ENCODE measurements at places on chromosomes 1 and 21. TPM values are rescaled to one million over a fixed set of nuclear protein-coding genes. Genes with fewer than 3 reads are reported as not detected.

Gene C1orf115
- 0.78 TPM for total RNA-seq

Gene RABGAP1L
- 29.9 TPM for total RNA-seq

Gene ZBTB40
- 12.7 TPM for total RNA-seq

GRCh38 chr1:17563494-17564281 lies 24.2 kb downstream of the ARHGEF10L start:
- DNase-seq, result no peak
- H3K36me3 ChIP-seq, result no peaks in the 10 kb centered on the region
- H3K4me3 ChIP-seq, result no peak overlapping the region
- H3K27ac ChIP-seq, result no peak overlapping the region
- no peaks in the 10 kb centered on the region for H3K4me1 ChIP-seq

DNA sequence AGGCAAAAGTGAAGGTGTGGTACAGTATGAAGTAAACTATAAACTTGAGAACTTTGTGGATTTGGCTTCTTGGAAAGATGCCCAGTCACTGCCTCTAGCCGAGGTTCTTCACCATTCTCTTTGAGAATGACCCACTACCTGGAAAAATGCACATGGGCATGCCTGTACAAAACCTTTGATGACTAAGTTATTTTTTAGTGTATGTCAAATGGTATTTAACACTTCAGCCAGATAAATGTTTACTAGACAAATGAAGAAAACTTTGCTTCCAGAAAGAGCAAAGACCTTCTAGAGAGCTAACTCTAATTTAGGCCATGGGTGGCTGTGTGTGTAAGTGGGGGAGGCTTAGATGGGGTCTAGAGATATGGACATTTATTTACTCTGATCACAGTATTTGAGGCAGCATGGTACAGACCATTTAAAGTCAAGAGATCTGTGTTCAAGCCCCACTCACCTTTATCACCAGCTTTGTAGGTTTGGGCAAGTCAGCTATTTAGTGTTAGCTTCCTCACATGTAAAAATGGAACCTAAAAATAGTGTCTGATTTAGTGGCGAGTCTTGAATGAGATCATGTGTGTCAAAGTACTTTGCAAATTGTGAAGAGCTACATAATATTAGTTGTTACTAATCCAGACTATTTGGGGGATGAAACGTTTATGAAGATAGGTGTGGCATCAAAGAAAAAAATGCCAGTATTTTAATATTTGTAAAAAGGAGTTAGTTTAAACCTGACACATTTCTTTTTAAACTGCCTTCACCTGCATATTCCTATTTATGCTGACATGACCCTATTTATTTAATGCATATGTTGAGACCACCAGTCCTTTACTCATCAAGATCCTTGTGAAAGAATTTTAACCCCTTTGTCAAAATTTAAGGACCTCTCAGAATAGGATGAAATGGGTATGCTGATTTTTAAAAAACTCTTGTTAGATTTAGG lies 20.2 kb downstream of the NFYC start:
- no peaks in the 10 kb centered on the region for H3K27me3 ChIP-seq
- peak overlapping the region; percentile 51 for H3K27ac ChIP-seq
- H3K4me1 ChIP-seq, result peaks cover 66% of the 10 kb centered on the region
- peaks cover 23% of the 10 kb centered on the region for H3K36me3 ChIP-seq

DNA sequence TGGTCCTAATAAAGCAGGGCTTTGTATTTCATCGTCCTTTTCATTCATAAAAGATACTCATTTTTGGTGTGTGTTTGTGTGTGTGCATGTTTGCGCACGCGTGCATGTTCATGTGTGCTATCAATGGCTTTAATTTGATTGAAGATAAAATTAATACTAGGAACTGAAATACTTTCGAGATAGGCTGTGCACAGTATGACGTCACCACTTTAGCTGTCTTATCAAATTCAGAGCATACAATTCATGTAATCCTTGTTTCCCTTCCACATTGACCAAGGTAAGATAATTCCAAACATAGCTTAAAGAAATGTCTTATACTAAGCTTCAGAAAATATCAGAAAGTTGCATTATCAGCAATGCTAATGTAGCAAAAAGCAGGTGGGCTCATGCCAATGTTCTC lies 113.6 kb upstream of the CYYR1 start:
- no peaks in the 10 kb centered on the region for H3K36me3 ChIP-seq
- DNase-seq, result no peak
- no peak overlapping the region for H3K27ac ChIP-seq
- peaks cover 6% of the 10 kb centered on the region for H3K4me1 ChIP-seq
- peaks cover 5% of the 10 kb centered on the region for H3K27me3 ChIP-seq

DNA sequence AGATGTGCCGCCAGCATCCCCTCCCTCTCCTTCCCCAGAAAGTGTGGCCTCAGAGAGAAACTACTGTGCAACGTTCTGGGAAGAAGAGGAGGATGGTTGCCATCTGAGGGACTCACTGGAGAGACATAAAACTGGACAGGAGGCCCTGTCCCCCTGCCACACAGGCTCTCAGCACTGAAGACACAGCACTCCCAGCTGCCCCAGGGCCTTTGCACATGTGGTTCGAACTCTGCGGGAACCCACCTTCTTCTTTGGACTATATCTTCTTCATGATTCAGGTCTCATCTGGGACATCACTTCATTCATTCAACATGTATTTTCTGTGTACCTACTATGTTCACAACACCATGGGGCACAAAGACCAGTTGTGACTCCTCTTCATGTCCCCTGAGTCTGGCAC lies 17.4 kb downstream of the IGSF21 start:
- H3K4me3 ChIP-seq, result no peak overlapping the region
- peaks cover 14% of the 10 kb centered on the region for H3K27me3 ChIP-seq
- H3K27ac ChIP-seq, result no peak overlapping the region
- no peak for DNase-seq
- no peaks in the 10 kb centered on the region for H3K36me3 ChIP-seq
- H3K4me1 ChIP-seq, result no peaks in the 10 kb centered on the region

DNA sequence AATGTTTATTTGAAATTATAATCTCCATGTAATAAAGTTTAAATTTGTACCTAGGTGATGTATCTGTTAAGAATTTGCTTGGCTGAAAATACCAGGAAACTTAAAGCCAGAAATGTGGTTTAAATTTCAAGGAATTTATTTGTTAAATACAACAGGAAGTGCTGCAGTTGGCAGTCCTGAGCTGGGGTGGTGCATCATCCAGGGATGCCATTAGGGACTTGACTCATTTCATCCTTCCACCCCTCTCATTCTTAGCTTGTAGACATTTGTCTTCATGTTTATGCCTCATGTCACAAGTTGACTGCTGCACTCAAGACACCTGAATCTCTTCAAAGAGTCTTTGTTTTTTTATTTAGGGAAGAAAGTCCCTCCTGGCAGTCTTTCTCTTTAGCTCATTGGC lies 175.9 kb downstream of the LHX8 start:
- no peak overlapping the region for H3K4me3 ChIP-seq
- no peak for DNase-seq
- H3K27ac ChIP-seq, result no peak overlapping the region
- H3K27me3 ChIP-seq, result peaks cover 2% of the 10 kb centered on the region
- no peaks in the 10 kb centered on the region for H3K4me1 ChIP-seq
- H3K36me3 ChIP-seq, result no peaks in the 10 kb centered on the region

- peaks cover 20% of the 10 kb centered on the region for H3K4me1 ChIP-seq
- H3K27me3 ChIP-seq, result no peaks in the 10 kb centered on the region
- no peaks in the 10 kb centered on the region for H3K36me3 ChIP-seq
Observed at GRCh38 chr1:178723546-178723945, 1.5 kb upstream of the RALGPS2 start.

DNA sequence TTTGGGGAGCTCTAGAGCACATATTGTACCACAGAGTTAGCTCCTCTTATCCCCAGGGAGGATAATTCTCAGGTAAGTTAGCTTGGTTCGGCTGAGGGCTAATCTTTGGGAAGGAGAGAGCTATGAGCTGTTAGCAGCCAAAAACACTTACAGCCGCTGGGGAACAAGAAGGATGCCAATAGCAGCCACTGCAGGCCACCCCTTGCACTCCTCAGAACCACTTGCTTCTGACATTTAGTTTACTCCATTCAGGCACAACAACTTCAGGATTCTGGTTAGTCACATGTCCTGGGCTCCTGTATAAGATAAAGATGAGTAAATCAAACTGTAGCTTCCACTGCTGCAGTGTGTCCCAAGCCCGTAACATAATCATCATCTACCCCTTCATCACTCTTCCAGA lies 212.6 kb upstream of the ADGRL2 start:
- H3K27ac ChIP-seq, result no peak overlapping the region
- H3K36me3 ChIP-seq, result no peaks in the 10 kb centered on the region
- H3K4me3 ChIP-seq, result no peak overlapping the region
- H3K27me3 ChIP-seq, result peaks cover 2% of the 10 kb centered on the region
- DNase-seq, result no peak

DNA sequence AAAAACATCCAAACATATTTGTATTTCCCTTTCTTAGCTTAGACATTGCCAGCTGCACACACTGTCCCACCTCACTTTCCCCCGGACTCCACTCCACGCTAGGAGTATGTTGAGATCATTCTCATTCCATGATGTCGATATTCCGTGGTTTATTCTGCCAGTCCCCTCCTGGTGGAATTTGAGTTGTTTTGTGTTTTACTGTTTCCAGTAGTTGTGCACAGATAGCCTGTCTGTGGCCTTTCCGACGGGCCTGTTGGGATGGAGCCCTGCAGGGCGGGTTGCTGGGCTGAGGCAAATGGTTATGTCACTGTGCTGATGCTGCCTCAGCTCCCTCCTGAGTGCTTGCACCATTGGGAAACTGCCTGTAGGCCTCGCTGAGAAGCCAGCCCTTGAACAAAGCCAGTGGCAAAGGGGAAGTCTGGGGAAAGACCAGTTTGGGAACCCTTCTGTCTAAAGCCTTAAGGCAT lies 12.8 kb downstream of the TRAPPC10 start:
- H3K27ac ChIP-seq, result peak overlapping the region; percentile 83
- no peak overlapping the region for H3K4me3 ChIP-seq
- H3K27me3 ChIP-seq, result no peaks in the 10 kb centered on the region
- peaks cover 15% of the 10 kb centered on the region for H3K36me3 ChIP-seq
- peak; percentile 22 for DNase-seq

All from activated CD4-positive, alpha-beta T cell treated with anti-CD3 and anti-CD28 coated beads for 36 hours (primary cell).